Chondrocyte (in vitro differentiated cells): ENCODE measurements at places on chromosomes 5 and 9. TPM values are rescaled to one million over a fixed set of nuclear protein-coding genes. Genes with fewer than 3 reads are reported as not detected.

- no peaks in the 10 kb centered on the region for H3K27me3 ChIP-seq
- H3K4me1 ChIP-seq = peaks cover 58% of the 10 kb centered on the region
- peak; percentile 5 for DNase-seq
- H3K27ac ChIP-seq = no peak overlapping the region
Measured at GRCh38 chr5:134000696-134001453, 3.9 kb downstream of the VDAC1 start.

Gene SEPTIN8
- total RNA-seq = 86.0 to 128 TPM (median 127 TPM) in 3 replicates

GRCh38 chr9:92312887-92313623 lies 12.1 kb downstream of the NOL8 start:
- H3K4me3 ChIP-seq = no peak overlapping the region
- no peak for DNase-seq
- no peaks in the 10 kb centered on the region for H3K27me3 ChIP-seq
- H3K36me3 ChIP-seq = peaks cover 39% of the 10 kb centered on the region
- peaks cover 23% of the 10 kb centered on the region for H3K4me1 ChIP-seq
- no peak overlapping the region for H3K27ac ChIP-seq

GRCh38 chr5:9625286-9625685 lies 4.9 kb downstream of the TAS2R1 start:
- no peak for DNase-seq
- no peak overlapping the region for H3K4me3 ChIP-seq
- no peak overlapping the region for H3K27ac ChIP-seq
- H3K36me3 ChIP-seq = peaks cover 4% of the 10 kb centered on the region
- no peaks in the 10 kb centered on the region for H3K27me3 ChIP-seq

GRCh38 chr9:107600060-107600573 lies 110.5 kb upstream of the KLF4 start:
- no peak for DNase-seq
- peaks cover 2% of the 10 kb centered on the region for H3K27me3 ChIP-seq
- no peaks in the 10 kb centered on the region for H3K4me1 ChIP-seq
- H3K36me3 ChIP-seq = no peaks in the 10 kb centered on the region
- H3K4me3 ChIP-seq = no peak overlapping the region

Gene MUSK
- not detected in 3 replicates for total RNA-seq

DNA sequence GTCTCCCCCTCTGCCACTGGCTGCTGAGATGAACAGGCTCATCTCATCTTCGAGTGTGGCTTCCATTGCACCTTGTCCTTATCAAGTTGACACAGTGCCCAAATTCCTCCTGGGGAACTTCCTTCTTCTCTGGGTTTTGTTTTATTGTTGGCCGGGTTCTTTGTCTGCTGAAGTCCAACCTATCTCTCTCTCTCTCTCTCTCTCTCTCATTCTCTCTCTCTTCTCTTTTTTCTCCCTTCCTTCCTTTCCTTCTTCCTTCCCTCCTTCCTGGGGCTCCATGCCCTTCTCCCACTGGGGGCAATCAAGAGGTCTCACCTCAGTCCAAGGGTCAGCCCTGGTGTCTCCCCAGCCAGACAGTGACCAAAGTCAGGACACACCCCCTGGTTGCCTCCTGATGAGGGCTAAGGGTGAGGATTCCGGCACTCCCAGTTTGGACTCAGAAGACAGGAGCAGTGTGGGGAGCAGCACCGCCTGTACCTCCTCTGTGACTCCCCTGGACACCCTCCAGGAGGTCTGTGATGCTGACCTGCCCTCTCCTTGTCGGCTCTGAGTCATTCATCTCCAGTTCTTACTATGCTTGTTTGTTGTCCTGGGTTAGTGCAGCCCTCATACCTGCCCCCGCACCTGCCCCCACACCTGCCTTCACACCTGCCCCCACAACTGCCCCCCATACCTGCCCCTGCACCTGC lies 30.7 kb downstream of the KCNT1 start:
- H3K4me1 ChIP-seq = no peaks in the 10 kb centered on the region
- no peak overlapping the region for H3K4me3 ChIP-seq
- DNase-seq = no peak
- H3K27ac ChIP-seq = no peak overlapping the region

GRCh38 chr9:78775696-78776295 lies 478.9 kb downstream of the PSAT1 start:
- H3K27me3 ChIP-seq = no peaks in the 10 kb centered on the region
- no peak overlapping the region for H3K4me3 ChIP-seq
- H3K4me1 ChIP-seq = peaks cover 7% of the 10 kb centered on the region
- no peak for DNase-seq
- H3K36me3 ChIP-seq = no peaks in the 10 kb centered on the region

DNA sequence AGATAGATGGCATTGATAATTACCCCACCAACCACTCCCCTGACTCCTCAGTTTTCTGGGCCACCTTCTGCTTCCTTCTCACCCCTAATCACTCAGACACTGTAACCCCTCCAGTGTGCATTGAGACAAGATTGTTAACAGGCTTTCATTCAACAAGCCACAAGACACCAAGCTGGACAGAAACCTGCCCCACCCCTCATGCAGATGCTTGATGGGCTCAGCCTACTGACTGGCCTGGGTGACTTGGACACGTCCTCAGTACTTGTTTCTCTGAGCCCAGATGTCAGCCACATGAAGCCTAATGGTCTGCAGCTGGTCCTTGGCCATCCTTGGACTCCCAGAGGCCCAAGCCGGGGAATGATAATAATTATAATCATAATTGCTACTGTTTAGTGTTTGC lies 71.4 kb upstream of the SMIM23 start:
- H3K4me3 ChIP-seq = no peak overlapping the region
- no peak for DNase-seq
- no peak overlapping the region for H3K27ac ChIP-seq
- H3K4me1 ChIP-seq = no peaks in the 10 kb centered on the region
- peaks cover 17% of the 10 kb centered on the region for H3K27me3 ChIP-seq
- H3K36me3 ChIP-seq = peaks cover 2% of the 10 kb centered on the region

DNA sequence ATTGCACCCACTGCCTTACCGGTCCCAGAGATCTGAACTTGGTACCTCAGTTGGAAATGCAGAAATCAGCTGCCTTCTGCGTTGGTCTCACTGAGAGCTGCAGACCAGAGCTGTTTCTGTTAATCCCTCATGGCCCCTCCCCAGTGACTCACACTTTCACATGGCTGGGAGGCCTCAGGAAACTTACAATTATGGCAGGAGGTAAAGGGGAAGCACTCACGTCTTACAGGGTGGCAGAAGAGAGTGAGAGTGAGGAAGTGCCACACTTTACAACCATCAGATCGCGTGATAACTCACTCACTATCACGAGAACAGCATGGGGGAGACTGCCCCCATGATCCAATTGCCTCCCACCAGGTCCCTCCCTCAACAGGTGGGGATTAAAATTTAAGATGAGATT lies 648.5 kb downstream of the MTRR start:
- no peak overlapping the region for H3K27ac ChIP-seq
- H3K27me3 ChIP-seq = no peaks in the 10 kb centered on the region
- no peak for DNase-seq
- peaks cover 9% of the 10 kb centered on the region for H3K4me1 ChIP-seq
- H3K36me3 ChIP-seq = no peaks in the 10 kb centered on the region

- H3K4me3 ChIP-seq = no peak overlapping the region
- H3K36me3 ChIP-seq = no peaks in the 10 kb centered on the region
- no peak for DNase-seq
- H3K4me1 ChIP-seq = peaks cover 27% of the 10 kb centered on the region
- peak overlapping the region; percentile 61 for H3K27ac ChIP-seq
Measured at GRCh38 chr9:105053209-105053652, 125.3 kb upstream of the ABCA1 start.

GRCh38 chr5:169875091-169875728 lies 105.1 kb downstream of the INSYN2B start:
- H3K27ac ChIP-seq = no peak overlapping the region
- no peaks in the 10 kb centered on the region for H3K4me1 ChIP-seq
- H3K4me3 ChIP-seq = no peak overlapping the region
- no peaks in the 10 kb centered on the region for H3K27me3 ChIP-seq

DNA sequence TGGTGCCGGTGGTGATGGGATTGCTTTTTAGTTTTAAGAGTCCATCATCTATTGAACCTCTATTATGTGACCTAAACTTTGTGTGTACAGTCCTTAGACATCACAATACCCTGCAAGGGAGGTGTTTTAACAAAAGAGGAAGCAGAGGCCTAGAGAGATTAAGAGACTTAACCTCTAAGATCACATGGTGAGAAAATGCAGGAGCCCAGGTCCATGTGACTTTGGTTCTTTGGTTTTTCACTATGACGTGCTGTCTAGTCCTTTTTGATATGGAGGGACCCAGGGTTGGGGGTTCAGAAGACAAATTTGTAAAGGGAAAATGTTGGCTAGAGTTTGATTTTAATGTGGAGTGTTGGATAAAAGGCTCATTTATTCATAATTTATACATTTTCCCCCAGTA lies 34.1 kb upstream of the TRMT10B start:
- H3K27ac ChIP-seq = no peak overlapping the region
- no peaks in the 10 kb centered on the region for H3K36me3 ChIP-seq
- H3K4me1 ChIP-seq = no peaks in the 10 kb centered on the region
- H3K4me3 ChIP-seq = no peak overlapping the region

GRCh38 chr9:107158321-107158720 lies 124.8 kb upstream of the RAD23B start:
- no peaks in the 10 kb centered on the region for H3K4me1 ChIP-seq
- H3K27ac ChIP-seq = no peak overlapping the region
- H3K4me3 ChIP-seq = no peak overlapping the region
- H3K27me3 ChIP-seq = peaks cover 4% of the 10 kb centered on the region
